Osteocyte (in vitro differentiated cells): ENCODE measurements at places on chromosomes 4 and X. TPM values are rescaled to one million over a fixed set of nuclear protein-coding genes. Genes with fewer than 3 reads are reported as not detected.

- DNase-seq, result no peak
Observed at GRCh38 chrX:48938721-48939425, 18.5 kb downstream of the OTUD5 start.

DNA sequence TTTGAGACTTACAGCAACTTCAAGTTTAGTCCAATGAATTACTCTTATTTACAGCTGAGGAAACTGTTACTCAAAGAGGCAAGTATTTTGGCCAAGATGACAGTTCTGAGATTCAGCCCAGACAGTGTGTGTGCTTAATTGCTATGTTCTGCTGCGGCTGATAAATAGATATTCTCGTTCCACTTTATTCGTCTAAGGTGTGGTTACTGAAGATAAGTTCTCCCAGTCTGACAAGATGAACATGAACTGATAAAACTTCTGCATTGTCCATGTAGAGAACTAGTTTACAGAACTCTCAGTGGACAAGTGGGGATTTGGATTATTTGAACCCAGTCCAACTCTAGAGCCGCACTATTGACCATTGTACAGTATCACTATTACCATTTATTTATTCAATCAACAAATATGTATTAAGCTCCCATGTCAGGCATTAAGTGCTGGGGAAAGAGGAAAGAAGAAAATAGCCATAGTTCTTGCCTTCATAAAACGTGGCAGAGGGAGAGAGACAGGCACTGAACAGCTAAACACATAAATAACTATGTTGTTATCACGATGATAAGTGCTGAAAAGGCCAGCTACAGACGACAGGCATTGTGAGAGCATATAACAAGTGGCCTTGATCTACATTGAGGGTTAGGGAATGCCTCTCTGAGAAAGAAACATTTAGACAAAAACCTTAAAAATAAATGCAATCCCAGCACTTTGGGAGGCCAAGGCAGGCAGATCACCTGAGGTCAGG, 4.0 kb upstream of the DHX15 start:
- no peak for DNase-seq

DNA sequence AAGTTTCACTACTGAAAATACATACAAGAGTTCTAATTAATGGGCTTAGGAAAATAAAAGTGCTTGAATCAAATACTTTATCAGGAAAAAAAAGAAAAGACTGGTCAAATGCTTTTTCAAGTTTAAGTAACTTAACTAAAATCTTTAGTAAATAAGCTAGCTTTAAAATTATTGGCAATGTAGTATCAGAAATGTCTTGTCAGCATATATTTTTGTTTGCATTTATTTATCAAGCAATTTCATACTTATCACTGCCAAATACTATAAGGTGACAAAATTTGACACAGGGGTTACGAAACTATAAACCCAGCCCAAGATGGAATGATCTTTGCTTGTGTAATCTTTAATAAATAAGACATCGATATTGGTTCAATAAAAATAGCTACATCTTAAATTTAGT, 31.8 kb upstream of the MAGEA4 start:
- DNase-seq, result no peak

KLF8 gene
- 0.18 and 0.78 TPM in 2 replicates for total RNA-seq

DMP1 gene
- total RNA-seq, result not detected in 2 replicates

CSAG2 gene
- not detected in 2 replicates for total RNA-seq

DNA sequence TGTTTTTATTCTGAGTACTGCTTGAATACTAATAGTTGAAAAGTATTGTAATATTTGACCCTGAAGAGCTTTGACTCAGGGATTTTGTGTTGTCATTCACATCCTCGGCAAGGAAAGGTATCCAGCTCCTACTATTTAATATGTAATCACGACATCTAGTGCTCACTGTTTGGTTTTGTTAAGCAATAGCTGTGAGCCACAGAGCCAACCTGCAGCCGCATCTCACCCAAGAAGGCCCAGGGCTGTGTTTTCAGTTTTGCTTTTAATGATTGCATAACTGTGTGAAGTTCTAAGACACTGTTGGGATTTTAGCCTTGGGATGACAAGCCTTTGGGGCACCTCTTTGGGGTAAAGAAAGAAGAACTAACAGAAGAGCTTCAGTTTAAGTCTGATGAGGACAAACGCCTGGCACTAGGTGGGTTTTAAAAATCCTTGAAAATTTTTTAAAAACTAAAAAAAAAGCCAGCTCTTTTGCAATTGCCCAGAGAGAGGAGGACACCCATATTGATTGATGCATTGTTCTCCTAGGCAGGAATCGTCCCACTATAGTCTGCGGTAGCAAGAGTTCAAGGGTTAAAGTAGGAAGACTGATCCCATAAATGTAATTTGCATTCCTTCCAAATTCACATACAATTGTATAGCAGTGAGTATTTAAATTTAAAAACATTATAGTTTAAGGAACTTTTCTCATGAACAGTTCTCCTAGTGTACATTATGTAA, 157.8 kb downstream of the RELL1 start:
- no peak for DNase-seq

DNA sequence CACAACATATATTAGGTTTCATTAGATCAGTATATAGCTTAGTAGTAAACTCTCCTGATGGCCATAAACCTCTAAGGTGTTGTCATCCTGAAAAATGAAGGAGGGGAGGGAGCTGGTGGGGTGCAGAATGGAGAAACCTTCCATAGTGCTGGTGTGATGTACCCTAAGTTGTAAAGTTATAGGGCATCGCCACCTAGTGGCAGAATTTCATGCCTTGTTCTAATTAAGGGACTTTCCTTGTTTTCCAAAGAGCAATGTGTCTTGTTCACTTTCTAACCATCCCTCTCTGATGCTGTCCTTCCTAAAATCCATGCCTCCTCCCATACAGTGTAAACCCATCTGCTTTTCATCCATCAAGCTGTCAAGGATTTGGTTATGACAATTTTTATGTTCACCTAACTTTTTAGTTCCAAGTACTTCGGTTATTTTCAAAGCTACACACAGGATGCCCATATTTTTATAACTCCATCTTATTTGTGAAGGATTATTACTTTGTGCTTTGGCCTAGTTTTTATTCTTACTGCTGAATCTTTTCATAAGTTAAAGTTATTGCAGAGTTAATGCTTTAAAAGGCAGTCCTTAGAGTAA, 4.5 kb downstream of the NBDY start:
- DNase-seq, result no peak

- DNase-seq, result no peak
Observed at GRCh38 chr4:3853388-3854035, 87.3 kb downstream of the ADRA2C start.

DNA sequence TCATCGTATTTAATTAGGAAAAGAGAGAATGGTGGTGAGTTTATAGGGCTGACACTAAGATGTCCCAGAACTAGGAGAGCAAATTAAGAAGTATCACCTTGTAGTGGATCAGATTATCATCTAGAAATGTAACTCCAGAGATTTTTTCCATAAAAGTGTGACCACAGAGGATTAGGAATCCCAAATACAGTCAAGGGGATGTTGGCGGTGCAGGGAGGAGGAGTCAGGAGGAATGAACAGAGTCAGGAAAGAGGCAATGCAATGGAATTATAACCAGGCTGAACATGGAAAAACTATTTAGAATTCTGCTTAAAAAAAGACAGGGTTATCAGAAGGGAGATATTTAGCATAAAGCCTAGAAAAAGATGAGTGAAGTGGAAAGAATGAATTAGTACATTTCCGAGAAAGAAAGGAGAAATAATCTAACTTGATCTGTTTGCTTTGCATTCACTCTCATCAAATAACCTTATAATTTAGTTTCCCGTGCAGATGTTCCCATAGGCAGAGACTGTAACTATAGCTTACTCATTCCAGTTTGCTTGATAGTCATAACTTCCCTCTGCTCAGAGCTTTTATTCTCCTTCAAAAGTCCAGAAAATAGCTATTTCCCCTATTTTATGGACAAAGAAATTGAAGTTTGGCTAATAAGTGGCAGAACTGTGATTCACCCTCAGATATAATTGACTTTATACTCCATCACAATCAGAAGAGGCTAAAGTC, 56.4 kb downstream of the SCFD2 start:
- no peak for DNase-seq

NOX1 gene
- total RNA-seq, result not detected in 2 replicates

CLCN5 gene
- total RNA-seq, result 12.5 and 13.1 TPM in 2 replicates
